ENCODE measurements at places on chromosomes 12 and 14.

- no peak for DNase-seq
These were observed 27.5 kb downstream of the SLC25A29 start for GRCh38 chr14:100278702-100279101.

- no peak for DNase-seq
These were observed 73.4 kb downstream of the INSM2 start for GRCh38 chr14:35607380-35607779.

- no peak for DNase-seq
These were observed 122.7 kb downstream of the SSPN start for GRCh38 chr12:26317942-26318575.

DNA sequence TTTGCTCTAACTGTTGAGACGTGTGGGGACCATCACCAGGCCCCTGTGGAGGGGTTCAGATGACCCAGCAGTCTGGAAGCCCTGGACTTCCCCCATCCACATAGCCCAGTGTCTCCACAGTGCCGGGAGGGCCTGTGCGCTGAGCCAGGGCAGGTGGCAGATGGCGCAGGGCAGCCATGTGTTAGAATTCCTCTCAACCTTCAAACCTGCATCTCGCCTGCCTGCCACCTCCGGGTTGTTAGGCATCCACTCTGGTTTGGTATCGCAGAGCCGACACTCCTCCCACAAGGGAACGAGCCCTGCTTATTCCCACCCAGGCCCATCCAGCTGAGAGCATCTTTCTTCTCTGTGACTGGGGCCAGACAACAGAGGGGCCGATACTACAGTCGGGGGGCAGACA, 84.5 kb downstream of the ADGRD1 start:
- DNase-seq: no peak

DNA sequence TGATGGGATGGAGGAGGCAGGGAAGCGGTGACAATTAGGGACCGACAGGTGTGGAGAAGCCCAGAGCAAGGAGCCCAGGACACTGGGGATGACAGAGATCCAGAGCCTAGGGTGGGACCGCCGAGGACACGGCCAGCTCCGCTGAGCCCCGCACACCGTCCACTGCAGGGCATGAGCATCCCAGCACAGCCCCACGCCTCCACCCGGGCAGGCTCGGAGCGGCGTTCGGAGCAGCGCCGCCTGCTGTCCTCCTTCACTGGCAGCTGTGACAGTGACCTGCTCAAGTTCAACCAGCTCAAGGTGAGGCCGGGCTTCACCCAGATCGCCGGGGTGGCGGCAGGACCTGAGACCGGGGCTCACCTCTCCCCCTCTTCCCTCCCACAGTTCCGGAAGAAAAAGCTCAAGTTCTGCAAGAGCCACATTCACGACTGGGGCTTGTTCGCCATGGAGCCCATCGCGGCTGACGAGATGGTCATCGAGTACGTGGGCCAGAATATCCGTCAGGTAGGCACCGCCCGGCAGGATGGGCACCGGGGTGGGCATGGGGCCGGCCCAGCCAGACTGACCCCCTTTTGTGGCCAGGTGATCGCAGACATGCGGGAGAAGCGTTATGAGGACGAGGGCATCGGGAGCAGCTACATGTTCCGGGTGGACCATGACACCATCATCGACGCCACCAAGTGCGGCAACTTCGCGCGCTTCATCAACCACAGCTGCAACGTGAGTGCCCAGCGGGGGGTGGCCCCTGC, 23.7 kb downstream of the SETD1B start:
- DNase-seq: no peak

DNA sequence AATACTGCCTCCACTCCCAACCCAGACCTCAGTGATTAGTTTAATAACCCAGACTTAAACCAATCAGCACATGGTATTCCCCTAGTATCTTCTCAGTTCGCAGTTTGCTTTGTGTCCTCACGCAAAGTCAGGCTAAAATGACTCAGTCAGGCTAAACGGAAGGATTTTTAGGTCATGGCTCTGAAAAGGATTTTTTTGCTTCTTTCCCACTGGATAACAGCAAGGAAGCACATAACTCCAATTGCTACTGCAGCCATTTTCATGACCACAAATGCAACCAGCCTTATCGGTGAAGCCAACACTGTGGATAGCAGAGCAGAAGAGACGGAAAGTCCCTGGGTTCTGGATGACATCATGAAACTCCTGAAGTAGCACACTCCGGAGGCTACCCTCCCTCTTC, 67.7 kb downstream of the ZC3H14 start:
- DNase-seq: no peak

DNA sequence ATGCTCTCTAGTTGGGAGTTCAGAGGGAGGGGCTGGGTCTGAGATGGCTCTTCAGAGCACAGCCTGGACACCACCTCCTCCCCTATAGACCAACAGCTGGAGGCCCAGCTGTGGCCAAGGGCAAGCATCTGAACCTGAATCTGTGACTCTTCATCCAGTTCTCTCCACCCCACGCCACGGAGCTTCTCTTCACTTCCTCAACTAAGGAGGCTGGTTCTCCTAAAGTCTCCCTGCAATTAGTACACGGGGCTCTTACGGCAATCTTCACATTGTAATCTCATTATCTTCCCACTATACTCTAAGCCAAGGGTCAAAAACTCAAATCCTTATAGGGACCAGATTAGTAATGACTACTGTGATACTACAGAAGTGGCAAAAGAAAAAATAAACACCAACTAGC, 9.8 kb downstream of the NRDE2 start:
- no peak for DNase-seq

- no peak for DNase-seq
These were observed 212.9 kb upstream of the HMGA2 start for GRCh38 chr12:65611396-65611795.

DNA sequence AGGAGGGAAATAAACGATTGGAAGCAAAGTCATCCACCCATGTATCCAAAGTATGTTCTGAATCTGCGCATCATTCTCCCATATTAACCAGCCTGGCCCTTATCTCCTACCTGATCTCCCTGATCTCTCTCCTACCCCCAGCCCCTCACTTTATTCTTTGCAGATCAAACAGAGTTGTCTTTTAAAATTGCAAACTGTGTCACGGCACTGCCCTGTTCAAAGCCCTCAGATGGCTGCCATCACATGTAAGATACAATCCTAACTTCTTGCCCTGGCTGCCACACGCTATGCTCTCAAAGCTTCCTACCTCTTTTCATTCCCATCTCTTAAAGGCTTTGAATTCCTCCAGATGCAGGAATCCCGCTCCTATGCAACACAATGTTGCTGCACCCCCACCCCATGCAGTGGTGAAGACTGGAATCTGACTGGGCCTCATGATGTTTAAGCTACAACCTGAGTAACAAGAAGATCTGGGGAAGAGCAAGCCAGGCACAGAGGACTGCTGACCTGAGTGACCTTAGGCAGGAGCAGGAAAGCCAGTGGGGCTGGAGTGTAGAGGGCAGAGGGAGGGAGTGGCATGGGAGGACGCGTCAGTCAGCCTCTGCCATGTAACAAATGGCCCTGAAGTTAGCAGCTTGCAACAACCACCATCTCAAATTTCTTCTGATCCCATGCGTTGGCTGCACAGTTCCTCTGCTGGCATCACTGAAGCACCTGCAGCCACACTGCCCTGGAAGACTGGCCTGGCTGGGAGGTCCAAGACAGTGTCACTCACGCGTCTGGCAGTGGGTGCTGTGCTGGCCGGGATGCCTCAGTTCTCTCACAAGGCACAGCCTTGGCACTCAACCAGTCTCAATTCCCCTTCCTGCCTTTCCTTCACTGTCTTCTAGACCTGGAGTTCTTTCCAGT, 382.8 kb downstream of the BCL11B start:
- DNase-seq: no peak

GRCh38 chr14:63773504-63773903, 45.6 kb upstream of the SGPP1 start:
- no peak for DNase-seq

- no peak for DNase-seq
These were observed 34.3 kb downstream of the ERG28 start for GRCh38 chr14:75626396-75626795.

DNA sequence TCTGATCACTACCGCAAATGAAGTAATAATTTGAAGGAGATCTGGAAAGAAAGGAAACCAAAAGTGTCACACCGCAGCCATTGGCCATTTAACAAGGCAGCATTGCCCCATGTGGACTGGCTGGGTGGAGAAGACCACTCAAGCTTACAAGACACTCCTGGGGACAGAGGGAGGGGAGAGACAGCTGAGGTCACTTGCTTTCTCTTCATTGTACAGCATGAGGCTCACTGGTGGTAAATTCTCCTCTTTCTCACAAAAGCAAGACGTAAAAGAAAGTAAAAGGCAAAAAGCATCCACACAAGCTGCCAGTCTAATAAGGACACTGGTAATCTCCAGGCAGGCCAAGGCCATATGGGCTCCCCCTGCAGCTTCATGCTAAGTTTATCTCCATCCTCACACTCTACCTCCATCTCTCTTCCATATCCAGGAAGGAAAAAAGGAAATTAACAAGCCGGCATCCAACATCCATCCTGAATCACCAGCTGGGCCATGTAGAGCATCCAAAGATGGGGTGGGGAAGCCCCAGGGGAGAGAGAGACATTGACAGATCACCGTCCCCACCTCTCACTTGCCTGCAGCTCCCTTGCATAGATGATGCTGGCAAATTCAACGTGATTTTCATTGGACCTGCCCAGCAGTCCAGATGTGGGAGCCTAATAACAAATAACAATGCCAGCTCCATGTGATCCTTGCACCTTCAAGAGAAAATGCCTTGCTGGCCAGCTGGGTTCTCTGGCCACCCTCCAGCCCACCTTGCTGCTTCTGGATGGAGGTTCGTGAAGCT, 100.6 kb downstream of the DPF3 start:
- DNase-seq: no peak

GRCh38 chr12:117294189-117294603, 67.2 kb downstream of the NOS1 start:
- DNase-seq: no peak

DNA sequence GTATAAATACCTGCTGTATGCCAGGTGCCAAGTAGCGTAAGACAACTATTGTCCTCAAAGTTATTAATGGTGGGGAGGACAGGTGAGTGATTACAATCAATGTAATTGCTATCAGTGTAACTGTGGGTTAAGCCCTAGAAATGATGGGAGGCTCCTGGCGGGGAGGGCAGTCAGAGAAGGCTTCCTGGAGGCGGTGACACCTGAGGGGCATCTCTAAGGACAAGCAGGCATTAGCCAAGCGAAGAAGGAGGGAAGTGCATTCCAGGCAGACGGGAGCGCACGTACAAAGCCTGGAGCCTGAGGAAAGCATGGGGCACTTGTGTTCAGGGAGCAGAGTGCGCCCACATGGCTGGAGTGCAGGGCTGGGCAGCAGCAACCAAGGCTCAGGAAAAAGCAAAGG, 182.9 kb upstream of the PRMT8 start:
- DNase-seq: no peak

- DNase-seq: no peak
These were observed 91.7 kb downstream of the MYRFL start for GRCh38 chr12:69916544-69917235.

- no peak for DNase-seq
These were observed 107.8 kb upstream of the GRIP1 start for GRCh38 chr12:66786531-66787308.

GRCh38 chr14:69540654-69541335, 33.9 kb downstream of the CCDC177 start:
- DNase-seq: no peak

GRCh38 chr14:64217308-64217707, 76.9 kb downstream of the ESR2 start:
- DNase-seq: no peak

DNA sequence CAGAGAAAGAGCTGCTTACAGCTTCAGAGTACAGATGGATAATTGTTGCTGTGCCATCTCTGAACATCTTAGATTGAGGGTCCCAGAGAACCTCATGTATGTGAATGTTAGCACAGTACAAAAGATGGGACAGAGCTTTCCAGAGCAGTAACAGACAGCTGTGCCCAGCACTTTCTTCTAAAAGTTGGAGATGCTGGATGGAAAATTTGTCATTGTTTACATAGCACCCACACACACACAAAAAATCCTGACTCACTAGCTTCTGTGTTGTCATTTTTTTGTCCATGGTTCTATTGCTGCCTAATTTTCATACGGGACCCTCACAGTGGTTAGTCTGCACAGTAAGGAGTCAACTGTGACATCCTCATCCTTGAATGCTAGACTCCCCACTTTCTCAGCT, 374.7 kb downstream of the DIO2 start:
- no peak for DNase-seq
